ENCODE measurements at places on chromosomes 3 and 15.

- DNase-seq: no peak
These were observed 238.0 kb downstream of the XXYLT1 start for GRCh38 chr3:195032955-195033354.

GRCh38 chr3:175608356-175608755 is 749.2 kb downstream of the NAALADL2 start:
- DNase-seq: peak; percentile 79

- DNase-seq: no peak
These were observed 56.5 kb downstream of the HERC2 start for GRCh38 chr15:28265334-28266019.

GRCh38 chr15:101536166-101536874 is 46.8 kb upstream of the PCSK6 start:
- no peak for DNase-seq

GRCh38 chr15:57335293-57335715 is 41.0 kb upstream of the CGNL1 start:
- no peak for DNase-seq

DNA sequence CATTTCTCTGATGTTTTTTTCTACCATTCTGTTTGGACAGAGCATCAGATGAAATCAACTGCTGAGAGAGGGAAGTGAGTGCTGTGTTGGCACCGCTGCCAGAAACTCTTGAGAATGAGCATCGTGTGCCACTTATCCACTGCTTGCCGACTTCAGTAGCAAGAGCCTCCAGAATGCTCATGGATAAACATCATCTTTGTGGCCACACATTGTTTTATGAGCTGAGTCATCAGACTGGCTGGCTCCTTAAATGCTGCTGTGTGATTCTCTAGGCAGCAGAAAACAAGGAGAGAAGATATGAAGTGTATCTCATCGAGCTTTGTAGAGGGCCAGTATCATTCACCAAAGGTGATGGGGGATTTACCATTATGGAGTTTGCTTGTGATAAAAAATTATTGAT is 3.4 kb upstream of the DOCK3 start:
- DNase-seq: no peak

GRCh38 chr15:75309711-75310110 is 26.2 kb upstream of the COMMD4 start:
- DNase-seq: no peak

Measured in NCI-H2081 (cell line).